Retina (tissue), 1 donor: ENCODE measurements at places on chromosomes 13 and 19.
A peak's percentile ranks its signal among the peaks of the same experiment; 100 is the strongest.

DNA sequence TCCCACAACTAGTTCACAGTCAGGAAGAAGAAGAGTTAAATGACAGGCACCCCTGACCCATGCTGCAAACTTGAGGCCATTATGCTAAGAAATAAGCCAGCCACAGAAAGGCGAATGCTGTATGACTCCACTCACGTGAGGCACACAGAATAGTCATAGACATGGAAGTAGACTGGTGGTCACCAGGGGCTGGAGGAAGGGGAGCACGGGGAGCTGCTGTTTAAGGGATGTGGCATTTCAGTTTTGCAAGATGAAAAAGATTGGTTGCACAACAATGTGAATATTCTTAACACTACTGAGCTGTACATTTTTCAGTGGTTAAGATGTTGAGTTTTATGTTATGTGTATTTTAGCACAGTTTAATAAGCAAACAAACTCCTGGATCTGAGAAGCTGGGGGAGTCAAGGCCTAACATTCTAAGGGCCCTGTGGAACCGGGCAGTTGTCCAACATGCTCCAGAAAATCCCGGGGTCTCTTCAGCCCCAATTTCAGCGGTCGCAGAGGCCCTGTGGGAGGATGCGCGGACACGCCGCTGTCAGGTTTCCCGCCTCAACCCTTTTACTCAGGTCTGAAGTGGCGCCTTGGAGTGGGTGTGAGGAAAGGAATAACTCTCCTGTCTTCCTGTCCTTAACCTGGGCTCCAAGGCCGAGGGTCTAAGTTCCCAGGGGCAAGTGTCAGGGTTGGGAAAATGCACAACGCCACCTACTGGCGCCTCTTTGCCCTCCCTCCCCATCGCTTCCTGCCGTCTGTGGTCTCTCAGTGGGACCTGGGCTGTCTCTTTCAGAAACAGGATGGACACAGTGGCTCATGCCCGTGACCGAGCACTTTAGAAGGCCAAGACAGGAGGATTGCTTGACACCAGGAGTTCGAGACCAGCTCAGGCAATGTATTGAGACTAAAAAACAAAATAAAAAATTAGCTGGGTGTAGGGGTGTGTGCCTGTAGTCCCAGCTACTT, 4.4 kb upstream of the TMEM272 start:
- DNase-seq = peak; percentile 48

GRCh38 chr13:93406136-93406535, 179.5 kb downstream of the GPC6 start:
- no peak for DNase-seq

- no peak for DNase-seq
Measured at GRCh38 chr13:44313674-44314073, 60.0 kb upstream of the SERP2 start.

GRCh38 chr13:106699311-106699710, 131.4 kb upstream of the ARGLU1 start:
- DNase-seq = no peak

- DNase-seq = no peak
Measured at GRCh38 chr19:41707502-41707812, 969 bp upstream of the CEACAM5 start.
